RKO (cell line): ENCODE measurements at places on chromosomes 11 and 22.

GRCh38 chr22:46491946-46492345, 45.5 kb downstream of the CELSR1 start:
- DNase-seq, result no peak

GRCh38 chr11:73257342-73258103, 14.6 kb upstream of the P2RY6 start:
- peak; percentile 21 for DNase-seq

DNA sequence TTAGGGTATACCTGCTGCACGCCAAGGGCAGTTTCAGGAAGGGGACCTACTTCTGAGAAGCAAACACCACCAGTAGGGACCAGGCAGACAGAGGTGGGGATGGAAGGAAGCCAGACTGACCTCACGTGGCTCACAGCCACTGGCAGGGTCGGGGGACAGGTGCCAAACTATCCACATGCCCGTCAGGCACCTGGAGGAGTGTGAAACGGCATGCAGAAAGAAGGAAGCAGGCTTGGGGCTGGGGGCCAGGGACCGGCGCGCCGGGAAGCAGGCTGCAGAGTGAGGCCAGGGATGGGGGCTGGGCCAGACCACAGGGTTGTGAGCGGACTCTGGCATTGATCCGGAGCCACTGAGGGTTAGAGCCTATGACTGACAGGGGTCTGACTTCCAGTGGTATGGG, 47.5 kb downstream of the CDKN1C start:
- DNase-seq, result no peak

- no peak for DNase-seq
Measured at GRCh38 chr11:122097419-122098001, 18.5 kb downstream of the BLID start.

DNA sequence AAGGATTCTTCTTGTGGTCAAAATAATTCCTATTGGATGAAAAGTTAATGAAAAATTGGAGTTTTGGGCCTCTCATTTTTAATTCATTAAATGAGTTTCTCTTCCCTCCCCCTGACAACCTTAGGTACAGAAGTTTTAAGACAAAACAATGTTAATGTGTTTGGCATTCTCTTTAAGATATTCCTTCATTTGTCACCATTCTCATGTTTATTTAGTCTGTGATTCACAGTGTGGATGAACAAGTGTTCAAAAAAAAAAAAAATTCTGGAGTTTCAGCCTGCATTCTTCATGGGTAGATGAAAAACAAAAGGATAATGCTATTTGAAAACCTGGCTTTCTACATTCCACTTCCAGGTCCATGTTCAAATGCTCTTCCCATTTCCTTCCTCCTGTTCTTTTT, 172.6 kb upstream of the LUZP2 start:
- no peak for DNase-seq

DNA sequence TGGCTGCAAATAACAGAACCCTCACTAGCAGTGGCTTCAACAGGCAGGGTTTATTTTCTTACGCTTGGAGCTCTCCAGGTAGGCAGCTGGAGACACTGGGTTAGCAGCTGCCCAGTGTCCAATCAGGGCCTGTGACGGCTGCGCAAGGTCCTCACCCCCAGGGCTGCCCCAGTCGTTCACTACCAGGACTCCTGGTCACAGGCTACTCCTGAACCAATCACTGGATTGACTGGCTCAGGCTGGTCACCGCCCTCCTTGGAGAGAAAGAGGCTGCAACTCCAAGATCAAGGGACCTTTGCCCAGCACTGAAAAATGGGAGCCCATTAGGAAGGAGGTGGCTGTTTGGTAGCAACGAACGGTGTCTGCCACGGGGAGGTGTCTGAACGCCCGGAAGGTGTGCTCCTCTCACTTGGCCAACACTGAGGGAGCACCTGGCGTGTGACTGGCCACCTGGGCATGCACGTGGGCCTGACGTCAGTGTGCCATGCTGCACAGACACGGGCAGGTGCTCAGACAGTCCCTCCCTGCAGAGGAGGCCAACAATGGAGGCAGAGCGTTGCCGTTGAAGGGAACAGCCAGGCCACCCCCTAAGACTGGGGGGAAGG, 5.1 kb downstream of the ARSA start:
- no peak for DNase-seq

DNA sequence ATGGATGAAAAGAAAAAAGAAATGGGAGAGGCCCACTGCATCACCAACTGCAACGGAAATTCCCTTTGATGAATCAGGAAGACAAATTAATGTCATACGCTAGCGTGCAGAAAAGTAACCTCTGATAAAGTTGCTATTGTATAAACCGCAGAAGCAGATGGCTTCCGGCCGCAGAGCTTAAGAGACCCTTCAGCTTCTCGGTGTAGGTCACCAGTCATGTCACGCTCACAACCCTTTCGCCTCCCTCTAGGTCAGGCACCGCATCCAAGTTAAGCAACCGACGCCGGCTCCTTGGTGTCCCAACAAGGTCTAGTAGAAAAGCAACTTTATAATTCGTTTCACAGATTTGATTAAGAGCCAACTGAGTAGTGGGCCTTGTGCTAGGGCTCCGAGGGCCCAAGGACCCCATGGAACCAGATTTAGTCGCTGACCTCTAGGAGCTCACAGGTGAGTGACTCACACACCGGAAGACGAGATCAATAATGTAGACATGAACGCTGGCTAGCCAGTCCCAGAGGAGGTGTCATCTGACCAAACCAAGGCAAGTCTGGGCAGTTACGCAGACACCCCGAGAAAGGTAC, 1.2 kb upstream of the ZFP91 start:
- DNase-seq, result peak; percentile 86

GRCh38 chr11:2933375-2934020, 4.3 kb upstream of the PHLDA2 start:
- DNase-seq, result peak; percentile 95

DNA sequence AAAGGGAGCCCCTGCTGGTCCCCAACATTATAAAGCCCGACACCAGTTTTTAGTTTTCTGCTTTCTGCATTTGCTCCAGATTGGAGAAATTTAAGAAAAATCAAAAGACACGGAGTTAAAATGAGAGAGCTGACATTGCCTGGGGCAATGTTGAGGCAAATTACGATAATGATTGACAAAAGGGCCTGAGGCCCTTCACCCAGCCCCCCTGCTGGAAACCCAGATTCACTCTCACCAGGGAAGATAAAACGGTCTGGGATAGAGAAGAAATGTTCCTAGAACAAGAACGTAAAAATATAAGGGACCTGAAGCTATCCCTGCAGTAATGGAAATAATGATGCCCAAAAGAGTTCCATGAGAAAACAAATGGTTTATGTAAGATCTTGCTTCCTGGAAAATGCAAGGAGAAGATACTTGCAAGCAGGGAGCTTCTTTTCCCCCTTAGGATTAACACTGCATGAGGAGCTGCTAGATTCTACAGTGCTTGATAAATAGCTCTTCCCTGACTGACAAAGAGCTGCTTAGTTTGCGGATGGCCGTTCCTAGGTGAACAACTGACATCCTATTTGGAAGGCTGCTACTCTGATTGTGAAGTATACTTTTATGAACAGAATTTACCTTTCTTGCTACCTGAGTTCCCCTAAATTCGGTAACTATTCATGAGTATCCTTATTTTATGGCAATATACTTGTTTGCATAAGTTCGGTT, 40.6 kb upstream of the GNAZ start:
- DNase-seq, result no peak

DNA sequence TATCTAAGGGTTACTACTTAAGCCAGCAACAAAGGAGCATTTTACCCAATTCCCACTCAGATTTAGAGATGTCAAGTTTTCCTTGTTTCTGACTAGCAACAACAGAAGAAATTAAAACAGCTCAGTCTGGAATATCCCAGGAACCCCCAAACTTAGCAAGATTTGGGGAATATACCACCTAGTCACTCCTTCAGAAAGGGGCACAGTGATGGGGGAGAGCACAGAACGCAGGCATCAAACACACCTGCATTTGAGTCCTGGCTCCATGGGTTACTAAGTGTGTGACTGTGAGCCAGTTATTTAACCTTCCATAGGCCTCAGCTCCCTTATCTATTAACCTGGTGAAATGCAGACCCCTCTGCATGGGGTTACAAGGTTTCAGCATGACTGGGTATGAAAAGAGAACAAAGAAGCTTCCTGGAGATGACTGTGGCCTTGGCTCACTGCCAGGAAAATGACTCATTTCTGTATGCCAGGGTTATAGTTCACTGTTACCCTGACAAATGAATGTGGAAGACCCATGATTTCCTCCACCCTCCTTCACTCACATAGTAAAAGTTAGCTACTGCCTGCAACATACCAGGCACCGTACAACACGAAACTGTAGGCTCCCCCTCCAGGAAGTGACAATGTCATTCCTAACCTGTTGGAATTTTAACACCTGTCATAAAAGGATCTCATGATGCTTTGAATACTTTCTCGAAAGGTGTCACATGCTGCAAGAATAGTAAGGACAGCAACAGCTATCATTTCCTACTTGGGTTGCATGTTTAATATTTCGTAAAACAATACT, 79.6 kb downstream of the ME3 start:
- DNase-seq, result peak; percentile 92

- no peak for DNase-seq
Measured at GRCh38 chr11:70297341-70297740, 26.9 kb downstream of the PPFIA1 start.

GRCh38 chr11:120023120-120023519, 114.8 kb downstream of the TRIM29 start:
- no peak for DNase-seq
